Stimulated activated CD4-positive, alpha-beta T cell treated with anti-CD3 and anti-CD28 coated beads, TNF-alpha, amount 100 ng/mL, for 24 hours (primary cell): ENCODE measurements at places on chromosomes 11 and 22.

DNA sequence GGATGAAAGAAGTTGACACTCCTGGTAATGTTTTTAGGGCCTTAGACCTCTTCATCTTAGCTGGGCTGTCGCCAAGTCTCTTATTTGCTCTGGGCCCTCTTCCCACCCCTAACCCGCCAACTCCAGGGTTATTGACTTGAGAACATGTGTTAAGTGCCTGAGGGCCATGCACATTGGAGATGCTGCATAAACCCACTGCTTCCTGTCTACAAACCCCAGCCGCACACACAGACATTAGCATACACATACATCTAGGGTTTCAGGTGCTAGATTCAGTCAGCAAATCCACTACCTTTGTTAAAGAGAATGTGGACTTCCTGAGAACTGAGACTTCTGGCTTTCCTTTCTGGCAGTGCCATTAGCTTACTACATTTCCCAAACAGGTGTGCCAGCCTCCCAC is 817 bp downstream of the PANX3 start:
- DNase-seq = no peak

- no peak for DNase-seq
Observed at GRCh38 chr11:102497061-102497460, 33.5 kb downstream of the MMP7 start.

DNA sequence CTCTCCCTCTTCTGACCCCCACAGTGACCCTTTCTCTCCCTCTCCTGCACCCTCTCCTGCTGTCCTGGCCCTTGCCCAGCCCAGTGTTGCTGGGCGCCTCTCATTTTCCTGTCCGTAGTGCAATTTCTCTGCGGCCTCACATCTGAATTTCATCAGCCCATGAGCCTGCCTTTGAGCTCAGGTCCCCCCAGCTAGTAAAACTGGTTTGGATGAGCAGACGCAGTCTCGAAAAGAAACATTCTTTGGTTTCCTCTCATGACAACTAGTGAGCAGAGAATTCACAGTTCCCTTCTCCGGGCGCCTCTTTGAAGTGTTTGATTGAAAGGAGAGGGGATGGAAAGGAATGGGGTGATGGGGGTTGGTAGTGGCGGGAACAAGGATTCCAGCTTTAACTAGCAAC is 126.0 kb upstream of the CADM1 start:
- no peak for DNase-seq

DNA sequence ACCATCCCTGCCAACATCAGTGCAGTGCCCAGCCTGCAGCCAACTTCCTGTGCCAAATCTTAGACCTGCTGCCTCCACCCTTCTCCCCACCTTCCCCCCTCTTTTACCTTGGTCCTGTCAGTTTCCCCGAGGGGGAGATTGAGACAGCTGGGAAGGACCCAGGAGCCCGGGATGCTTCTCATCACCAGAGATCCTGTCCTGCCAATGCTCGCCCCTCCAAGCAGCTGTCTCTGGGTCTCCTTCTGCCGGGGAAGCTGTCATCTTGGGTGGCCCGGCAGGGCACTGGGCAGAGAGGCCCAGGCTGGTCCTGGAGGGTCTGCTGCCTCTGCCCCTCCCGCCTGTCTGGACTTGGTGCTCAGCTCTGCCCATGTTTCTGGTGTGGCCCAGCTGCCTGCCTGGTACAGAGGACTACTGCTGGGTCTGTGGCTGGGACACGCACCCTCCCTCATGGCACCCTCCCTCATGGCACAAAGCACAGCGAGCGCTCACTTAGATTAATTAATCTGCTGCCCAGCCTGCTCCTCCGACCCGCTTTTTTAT is 60.4 kb upstream of the THY1 start:
- no peak for DNase-seq

- no peak for DNase-seq
Observed at GRCh38 chr11:128678024-128678423, 15.8 kb upstream of the FLI1 start.

DNA sequence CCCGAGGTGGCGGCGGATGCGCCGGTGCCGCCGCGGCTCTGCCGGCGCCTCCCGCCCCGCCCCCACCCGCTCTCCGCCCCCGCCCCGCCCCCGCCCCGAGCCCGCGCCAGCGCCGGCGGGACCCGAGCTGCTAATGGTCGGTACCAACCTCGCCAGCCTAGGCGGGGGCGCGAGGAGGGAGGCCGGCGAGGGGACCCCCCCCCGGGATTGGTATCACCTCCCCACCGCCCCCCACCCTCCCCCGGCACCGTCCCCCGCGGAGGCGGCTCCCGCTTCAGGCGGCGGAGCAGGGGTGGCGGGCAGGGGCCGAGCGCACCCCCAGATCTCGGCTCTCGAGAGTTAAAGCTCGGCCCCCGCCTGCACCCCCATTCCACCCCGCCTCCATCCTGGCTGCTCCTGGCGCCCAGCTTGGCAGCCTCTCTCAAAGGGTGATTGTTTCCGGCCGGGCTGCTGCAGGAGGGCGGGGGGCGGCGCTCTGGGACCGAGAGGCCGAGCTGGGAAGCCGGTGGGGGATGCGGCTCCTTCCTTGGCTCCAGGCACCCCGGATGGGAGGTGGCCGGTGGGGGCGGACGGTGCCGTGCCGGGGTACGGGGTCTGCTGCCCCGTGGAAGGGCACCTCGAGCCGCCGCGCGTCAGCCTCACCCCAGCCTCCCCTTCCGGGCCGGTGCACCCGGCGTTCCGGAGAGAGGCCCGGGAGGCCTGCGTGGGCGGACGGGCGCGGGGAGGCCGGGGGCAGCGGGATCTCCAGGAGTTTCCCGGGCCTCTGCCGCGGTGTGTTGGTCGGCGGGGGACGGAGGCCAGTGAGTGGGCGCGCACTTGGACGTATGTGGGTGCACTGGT is at the start of gene B3GAT1:
Gene B3GAT1 (minus strand): TSS at position 40 of the 840 bp plus-strand sequence. CDS start 24,583 bp downstream, outside the sequence.
- peak; percentile 13 for DNase-seq

DNA sequence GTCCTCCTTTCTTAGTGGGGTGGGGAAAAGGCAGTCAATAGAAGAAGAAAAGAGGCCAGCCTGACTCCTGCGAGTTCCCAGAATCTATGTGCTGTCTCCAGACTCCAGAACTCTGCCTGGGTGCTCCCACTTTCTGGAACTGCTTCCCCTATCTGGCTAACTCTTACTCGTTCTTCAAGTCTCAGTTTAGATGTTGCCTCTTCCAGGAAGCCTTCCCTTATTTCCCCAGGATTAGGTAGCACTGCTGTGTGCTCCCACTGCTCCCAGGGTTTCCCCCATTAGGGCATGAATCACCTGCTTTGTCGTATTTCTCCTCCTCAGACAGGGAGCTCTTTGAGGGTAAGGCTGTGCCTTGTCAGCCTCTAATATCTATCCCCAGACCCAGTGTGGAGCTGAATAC is 17.5 kb upstream of the SYT7 start:
- no peak for DNase-seq

- DNase-seq = no peak
Observed at GRCh38 chr11:30395751-30396150, 72.8 kb downstream of the ARL14EP start.
